CD8-positive, alpha-beta memory T cell (primary cell): ENCODE measurements at places on chromosomes 6 and 20. TPM values are rescaled to one million over a fixed set of nuclear protein-coding genes. Genes with fewer than 3 reads are reported as not detected.

DNA sequence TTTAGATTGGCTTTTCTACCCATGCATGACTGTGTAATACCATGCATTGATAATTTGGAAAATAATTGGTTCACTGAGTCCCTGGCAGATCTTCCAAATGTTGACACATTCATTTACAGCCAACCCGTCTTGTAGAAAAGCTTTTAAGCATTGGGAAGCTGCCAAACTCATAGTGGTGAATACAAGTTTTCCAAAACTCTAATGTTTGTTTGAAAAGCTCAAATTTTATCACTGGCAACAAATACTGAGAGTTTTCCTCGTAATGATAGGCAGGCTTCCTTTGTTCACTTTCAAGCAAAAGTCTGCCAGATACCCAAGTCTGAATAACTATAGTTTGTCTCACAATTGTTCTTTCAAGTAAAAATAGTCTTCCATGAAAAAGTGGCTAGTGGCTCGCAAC, 143.0 kb downstream of the FIG4 start:
- H3K4me3 ChIP-seq, result no peak overlapping the region
- H3K27ac ChIP-seq, result no peak overlapping the region
- H3K27me3 ChIP-seq, result no peaks in the 10 kb centered on the region
- H3K4me1 ChIP-seq, result no peaks in the 10 kb centered on the region
- DNase-seq, result no peak
- no peaks in the 10 kb centered on the region for H3K36me3 ChIP-seq

GRCh38 chr6:161104966-161105365, 113.4 kb downstream of the MAP3K4 start:
- no peak overlapping the region for H3K4me3 ChIP-seq
- H3K36me3 ChIP-seq, result peaks cover 18% of the 10 kb centered on the region
- H3K4me1 ChIP-seq, result no peaks in the 10 kb centered on the region
- no peaks in the 10 kb centered on the region for H3K27me3 ChIP-seq
- no peak for DNase-seq
- no peak overlapping the region for H3K27ac ChIP-seq

- no peak overlapping the region for H3K27ac ChIP-seq
- DNase-seq, result no peak
- no peaks in the 10 kb centered on the region for H3K27me3 ChIP-seq
These were observed 66.8 kb upstream of the MYL9 start for GRCh38 chr20:36474563-36474962.

The KIF25 gene
- total RNA-seq, result not detected

The MAS1 gene
- total RNA-seq, result not detected
